ENCODE measurements at places on chromosomes 2 and 18.

- DNase-seq: no peak
Measured at GRCh38 chr2:232942831-232943230, 70.2 kb downstream of the NGEF start.

- DNase-seq: peak; percentile 49
Measured at GRCh38 chr2:232315049-232315922, 63.3 kb upstream of the ALPP start.

DNA sequence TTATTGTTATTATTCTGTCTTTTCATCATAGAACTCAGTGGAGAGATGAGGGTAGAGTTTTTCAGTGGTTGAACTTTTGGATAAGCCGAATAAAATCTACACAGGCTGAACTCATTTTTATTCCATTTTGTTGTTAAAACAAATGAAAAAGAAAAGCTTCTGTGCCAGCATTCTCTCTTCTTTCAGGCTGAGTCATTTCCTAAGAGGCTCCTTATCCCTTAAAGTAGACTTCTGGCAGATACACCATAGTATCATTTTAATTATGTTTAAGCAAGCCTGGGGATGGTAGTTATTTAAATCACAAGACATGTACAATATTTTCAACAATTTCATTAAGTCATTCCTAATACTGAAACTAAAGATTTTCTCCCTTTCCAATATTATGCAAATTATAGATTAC is 1364.0 kb upstream of the NRXN1 start:
- no peak for DNase-seq

- no peak for DNase-seq
Measured at GRCh38 chr2:213763354-213763753, 479.1 kb downstream of the SPAG16 start.

DNA sequence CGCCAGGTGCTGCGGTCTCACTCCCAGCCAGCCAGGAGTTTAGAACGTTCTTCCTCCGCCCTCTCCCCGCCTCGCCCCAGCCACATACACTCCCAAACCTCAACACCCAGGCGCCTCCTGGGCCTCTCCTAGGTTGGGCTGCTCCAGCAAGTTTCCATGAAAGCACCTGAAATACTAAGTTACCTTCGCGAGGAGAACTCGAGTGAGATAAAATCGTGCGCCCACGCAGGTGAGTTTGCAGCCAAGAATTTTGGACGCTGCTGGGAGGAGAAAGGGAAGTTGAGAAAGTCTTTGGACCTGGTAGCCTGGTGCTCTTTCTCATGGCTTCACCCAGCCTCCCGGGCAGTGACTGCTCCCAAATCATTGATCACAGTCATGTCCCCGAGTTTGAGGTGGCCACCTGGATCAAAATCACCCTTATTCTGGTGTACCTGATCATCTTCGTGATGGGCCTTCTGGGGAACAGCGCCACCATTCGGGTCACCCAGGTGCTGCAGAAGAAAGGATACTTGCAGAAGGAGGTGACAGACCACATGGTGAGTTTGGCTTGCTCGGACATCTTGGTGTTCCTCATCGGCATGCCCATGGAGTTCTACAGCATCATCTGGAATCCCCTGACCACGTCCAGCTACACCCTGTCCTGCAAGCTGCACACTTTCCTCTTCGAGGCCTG is at the start of gene GPR39:
TSS of gene GPR39 (plus strand) at position 83 of the 673 bp plus-strand sequence.
- no peak for DNase-seq

- no peak for DNase-seq
Measured at GRCh38 chr2:30987566-30987965, 150.7 kb downstream of the GALNT14 start.

- DNase-seq: no peak
Measured at GRCh38 chr2:65495251-65495877, 63.0 kb upstream of the SPRED2 start.

DNA sequence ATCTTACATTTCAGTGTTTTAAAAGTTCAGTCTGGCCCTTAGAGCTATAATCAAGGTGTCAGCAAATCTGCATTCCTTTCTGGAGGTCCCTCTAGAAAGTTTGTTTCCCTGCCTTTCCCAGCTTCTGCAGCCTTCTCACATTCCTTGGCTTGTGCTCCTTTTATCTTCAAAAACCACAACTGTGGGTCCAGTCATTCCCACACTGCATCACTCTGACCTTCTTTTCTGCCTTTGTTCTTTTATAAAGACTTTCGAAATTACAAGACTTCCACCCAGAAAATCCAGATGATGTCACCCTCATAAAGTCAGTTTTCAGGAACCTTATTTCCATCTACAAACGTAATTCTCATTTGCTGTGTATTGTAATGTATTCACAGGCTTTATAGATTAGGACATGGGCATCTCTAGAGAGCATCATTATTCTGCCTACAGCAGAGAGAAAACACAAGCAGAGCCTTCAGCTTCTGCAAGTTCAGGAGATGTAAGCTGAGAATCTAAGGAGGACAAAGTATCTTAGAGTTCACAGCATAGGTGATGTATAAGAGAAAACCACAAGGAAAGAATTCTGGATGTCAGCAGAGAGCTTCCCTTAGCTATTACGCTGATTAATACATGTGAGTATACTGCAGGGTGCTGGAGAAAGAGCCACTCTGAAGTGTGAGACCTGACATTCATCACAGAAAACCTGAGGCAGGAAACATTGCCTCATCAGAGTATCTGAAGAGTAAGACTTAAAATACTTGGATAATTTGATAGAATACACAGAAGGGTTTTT is 1100.2 kb downstream of the CBLN2 start:
- no peak for DNase-seq

- no peak for DNase-seq
Measured at GRCh38 chr2:40564184-40564583, 112.3 kb upstream of the SLC8A1 start.

DNA sequence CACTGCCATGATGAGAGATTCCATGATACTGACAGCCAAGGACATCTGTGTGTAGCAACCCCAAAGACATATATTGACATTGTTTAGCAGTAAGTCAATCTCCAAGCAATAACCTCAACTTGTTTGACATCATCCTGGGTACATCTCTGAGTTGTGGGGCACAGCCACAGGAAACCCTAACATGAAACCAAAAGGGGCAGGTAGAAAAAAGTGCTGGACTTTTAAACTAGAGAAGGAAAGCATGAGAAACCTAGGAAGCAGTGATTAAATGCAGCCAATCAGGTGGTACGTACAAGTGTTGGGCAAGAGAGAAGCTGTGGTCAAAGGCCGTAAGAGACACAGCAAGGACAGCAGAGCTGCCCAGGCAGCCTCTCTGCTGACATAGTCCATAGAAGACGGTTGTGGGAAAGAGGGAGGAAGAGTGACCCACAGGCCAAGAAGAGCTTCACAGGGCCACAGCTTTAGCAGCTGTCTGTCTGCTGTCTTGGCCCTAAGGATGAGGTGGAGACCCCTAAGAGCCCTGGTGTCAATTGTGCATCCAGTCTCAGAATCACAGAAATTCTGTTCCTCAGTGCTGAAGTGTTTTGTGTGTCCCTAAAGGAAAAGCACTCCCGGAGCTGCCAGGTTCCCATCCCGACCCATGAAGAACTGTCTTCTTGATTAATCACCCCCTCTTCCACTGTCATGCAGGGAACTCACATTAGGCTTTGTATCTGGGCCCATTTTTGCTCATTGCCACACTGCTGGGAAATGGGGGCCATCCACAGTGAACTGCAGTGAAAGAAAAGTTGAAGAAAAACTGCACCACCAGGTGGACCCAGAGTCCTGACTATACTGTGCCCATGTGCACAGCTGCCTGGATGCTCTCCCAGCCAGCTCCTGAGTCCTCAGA is 25.4 kb upstream of the CHN1 start:
- no peak for DNase-seq

DNA sequence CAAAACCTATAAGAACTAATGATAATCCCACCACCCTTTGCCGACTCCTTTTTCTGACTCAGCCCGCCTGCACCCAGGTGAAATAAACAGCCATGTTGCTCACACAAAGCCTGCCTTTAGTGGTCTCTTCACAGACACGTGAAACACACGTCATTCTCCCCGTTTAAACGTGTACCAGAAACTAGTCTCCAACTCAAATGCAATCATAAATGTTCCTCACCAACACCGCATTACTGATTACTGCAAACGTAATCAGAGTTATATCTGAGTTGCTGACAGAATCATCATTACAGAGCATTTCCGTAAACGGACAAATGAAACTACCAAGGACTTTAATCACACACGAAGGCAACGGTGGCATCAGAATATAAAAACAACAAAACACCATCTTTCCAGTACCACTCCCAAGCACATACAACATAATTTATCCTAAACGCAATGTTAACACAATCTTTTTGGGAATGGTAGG is 1.9 kb downstream of the CLK1 start:
- peak; percentile 44 for DNase-seq

- no peak for DNase-seq
Measured at GRCh38 chr2:73993778-73994177, 9.1 kb downstream of the TET3 start.

DNA sequence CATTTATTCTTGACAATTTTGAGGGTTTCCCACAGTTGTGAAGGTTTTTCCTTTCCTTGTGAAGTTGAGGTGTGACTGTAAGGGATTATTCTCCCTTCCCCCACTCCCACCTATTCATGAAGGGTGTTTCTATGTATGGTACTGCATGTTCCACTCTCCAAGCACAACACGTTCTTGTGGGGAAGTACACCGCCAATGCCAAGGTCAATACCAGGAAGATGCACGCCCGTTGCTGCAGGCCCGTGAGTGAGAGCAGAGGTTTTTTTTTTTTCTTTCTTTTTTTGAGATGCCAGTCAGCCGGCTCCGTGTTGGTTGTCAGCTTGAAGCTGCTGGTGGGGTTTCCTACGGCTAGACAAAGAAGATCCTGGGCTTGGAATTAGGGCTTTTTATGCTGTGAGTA is 38.6 kb upstream of the EPHA4 start:
- no peak for DNase-seq

GRCh38 chr2:82730811-82731210 is 1728.3 kb downstream of the SUCLG1 start:
- DNase-seq: no peak

DNA sequence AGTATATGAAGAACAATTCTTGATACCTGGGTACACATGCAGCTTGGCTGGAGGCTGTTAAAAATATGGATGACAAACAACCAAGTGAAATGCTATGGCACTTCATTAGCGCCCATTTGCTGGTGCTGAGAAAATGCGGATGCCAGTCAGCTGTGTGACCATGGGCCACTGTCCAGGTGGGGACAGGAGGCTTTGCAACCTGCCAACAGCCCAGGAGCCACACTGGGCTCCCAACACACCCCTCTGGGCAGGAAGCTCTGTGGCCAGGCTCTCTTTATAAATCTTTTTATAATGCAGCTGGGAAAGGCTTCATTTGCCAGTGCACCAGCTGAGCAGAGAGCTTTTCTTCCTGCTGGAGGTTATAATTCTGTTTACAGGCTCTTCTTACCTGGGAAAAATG is 19.9 kb downstream of the RNF144A start:
- no peak for DNase-seq

- no peak for DNase-seq
Measured at GRCh38 chr2:100862081-100862480, 42.1 kb downstream of the NPAS2 start.

DNA sequence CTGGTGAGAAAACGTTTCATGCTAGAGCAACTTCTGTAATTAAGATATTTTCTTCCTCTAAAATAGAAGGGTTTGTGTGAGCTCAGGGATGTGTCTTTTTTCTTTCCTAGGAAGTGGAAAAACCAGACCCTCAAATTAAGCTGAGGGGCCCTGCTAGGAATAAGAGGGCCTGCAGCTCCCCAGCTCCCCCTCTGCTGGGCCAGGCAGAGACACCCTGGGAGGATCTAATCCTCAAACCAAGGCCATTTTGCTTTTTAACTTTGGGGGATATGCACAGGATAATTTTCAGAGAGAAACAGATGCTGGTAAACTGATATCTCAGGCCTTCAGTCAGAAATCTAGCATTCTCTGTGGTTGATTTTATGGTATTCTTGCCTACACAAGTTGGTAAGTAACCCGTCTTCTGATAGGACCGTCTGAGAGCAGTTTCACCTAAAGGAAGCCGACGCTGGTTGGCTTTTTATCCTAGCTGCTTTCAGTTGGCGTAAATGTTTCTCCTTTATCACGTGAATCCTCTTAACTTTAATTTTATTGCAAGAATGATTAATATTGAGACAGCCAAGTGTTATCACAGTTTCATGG is 34.8 kb downstream of the SNTG2 start:
- no peak for DNase-seq

DNA sequence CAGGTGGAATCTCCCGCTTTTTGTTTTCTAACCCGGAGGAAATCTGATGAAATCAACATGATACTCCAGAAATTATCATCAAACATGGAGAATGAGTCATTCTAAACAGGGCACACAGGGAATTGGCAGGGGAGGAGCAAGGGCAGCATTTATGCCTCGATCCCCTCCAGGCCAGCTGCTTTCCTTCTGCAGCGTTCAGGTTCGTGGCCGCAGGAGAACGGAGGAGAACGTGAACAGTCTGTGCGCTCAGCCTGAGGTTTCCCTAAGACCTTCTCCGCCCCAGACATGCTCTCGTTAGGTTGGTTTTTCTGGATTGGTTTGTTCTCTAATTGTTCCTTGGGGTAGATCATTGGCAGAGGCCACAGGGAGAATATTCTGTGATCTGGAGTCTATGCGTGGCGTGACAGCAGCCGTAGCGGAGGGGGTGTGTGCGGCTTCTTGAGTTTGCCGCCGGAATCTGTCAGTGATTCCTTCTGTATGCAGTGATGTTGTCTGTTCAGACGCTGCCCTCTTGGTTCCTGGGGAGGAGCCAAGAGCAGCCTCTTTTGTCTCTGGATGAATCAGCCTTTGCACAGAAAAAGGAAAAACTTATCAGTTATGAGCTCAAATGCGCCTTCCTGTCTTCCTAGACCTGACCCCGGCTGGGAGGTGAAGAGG is 75.9 kb downstream of the SH3BP4 start:
- no peak for DNase-seq

DNA sequence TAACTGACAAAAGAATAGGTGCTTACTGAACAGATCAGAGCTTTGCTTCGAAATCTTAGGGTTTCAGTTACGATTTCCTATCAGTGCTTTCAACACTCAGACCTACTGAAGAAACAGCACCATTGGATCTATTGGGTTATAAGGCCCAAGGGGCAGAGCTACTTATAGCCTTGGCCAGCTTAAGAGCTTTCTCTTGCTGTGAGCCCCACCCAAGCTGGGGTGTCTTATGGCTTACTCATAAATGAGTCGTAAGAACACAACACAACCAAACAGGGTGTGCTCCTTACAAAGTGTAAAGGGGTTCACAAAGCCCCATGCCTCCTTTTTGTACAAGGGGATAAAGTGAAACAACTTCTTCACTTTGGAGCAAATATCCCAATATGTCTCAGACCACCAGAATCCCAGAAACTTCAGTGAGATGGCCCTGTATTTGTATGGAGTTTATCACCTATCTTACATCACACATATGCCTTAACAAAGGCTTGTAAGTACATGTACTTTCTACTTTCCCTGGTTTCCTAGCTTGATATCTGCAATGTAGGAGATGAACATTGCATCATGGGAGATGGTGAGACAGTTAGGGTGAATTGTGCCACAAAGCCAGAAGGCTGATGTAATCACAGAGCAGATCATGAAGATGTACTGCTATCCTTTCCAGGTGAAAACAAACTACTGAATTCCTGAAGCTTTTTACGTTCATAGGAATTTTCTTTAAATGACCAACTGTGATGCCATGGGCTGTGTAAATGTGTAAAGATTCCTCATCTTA is 115.5 kb upstream of the GLI2 start:
- DNase-seq: no peak

- DNase-seq: no peak
Measured at GRCh38 chr18:39951142-39951720, 2003.8 kb upstream of the PIK3C3 start.

GRCh38 chr2:48107326-48107925 is 201.1 kb upstream of the FBXO11 start:
- no peak for DNase-seq

All from T-helper 9 cell (primary cell).